ENCODE measurements at places on chromosomes 7 and 10. TPM values are rescaled to one million over a fixed set of nuclear protein-coding genes. Genes with fewer than 3 reads are reported as not detected.

GNAT3 gene
- polyA plus RNA-seq, result not detected

TAS2R41 gene
- polyA plus RNA-seq, result not detected

GPR37 gene
- polyA plus RNA-seq, result not detected

HOXA4 gene
- not detected for polyA plus RNA-seq

PRLHR gene
- polyA plus RNA-seq, result not detected

SLC35B4 gene
- polyA plus RNA-seq, result 40.6 TPM

PRKCQ gene
- 2.2 TPM for polyA plus RNA-seq

HOXA10 gene
- polyA plus RNA-seq, result not detected

GPNMB gene
- polyA plus RNA-seq, result 8.7 TPM

ZNF853 gene
- polyA plus RNA-seq, result not detected

DPYSL4 gene
- polyA plus RNA-seq, result 2.8 TPM

FAM53B gene
- 0.08 TPM for polyA plus RNA-seq

DRGX gene
- 0.25 TPM for polyA plus RNA-seq

HMX2 gene
- polyA plus RNA-seq, result not detected

PI4K2A gene
- polyA plus RNA-seq, result 6.8 TPM
